ENCODE measurements at places on chromosomes 16 and 17.

- no peak for DNase-seq
Observed at GRCh38 chr17:61160204-61160603, 239.4 kb upstream of the TBX2 start.

GRCh38 chr16:88170528-88170991 lies 212.2 kb upstream of the ZNF469 start:
- no peak for DNase-seq

DNA sequence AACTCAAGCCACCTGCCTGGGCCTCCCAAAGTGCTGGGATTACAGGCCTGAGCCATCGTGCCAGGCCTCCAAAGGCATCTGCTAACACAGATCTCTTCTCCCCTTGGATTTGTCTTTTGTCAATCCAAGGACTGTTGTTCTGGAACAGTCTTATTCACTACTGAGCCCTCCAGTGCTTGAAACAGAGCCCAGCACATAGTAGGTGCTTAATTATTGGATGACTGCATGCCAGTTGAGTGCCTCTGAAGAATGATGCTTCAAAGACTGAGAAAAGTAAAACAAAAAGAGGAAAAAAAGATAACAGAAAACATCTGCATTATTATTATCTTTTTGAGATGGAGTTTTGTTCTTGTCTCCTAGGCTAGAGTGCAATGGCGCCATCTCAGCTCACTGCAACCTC lies 1.7 kb upstream of the CRISPLD2 start:
- no peak for DNase-seq

GRCh38 chr16:88070989-88071625 lies 119.9 kb downstream of the BANP start:
- no peak for DNase-seq

- no peak for DNase-seq
Observed at GRCh38 chr16:53840456-53840855, 136.5 kb downstream of the FTO start.

DNA sequence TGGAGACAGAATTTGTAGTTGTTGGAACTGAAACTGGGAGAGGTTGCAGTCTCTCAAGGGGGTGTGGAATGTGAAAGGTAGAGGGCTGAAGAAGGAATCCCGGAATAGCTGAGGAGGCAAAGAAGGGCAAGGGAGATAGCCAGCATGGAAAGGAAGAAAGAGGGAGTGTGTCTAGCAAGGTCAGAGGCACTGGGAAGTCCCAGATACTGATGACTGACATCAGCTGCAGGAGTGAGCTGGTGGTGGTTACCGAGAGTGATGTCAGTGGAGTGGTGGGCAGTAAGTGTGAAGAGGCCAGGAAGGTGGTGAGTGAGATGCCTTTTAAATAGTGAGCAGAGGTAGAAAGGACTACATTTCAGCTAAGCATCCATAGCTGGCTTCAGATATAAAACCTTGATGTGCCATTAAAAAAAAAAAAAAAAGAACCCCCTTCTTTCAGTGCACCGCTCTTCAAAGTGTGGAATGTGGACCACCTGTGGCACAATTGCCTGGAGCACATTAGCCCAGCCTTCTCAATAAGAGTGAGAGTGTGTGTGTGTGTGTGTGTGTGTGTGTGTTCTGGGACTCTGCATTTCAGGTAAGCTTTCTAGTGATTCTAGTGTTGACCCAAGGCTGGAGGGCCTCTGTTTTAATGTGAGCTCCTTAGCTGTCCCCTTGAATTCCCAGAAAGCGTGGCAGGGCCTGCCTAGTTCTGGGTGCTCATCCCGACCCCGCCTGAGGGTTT lies 8.5 kb downstream of the PRMT7 start:
- no peak for DNase-seq

- no peak for DNase-seq
Observed at GRCh38 chr16:67349172-67349571, 22.6 kb downstream of the LRRC36 start.

All from NCI-H1048 (cell line).